ENCODE measurements at places on chromosomes 4 and X.
A peak's percentile ranks its signal among the peaks of the same experiment; 100 is the strongest.

DNA sequence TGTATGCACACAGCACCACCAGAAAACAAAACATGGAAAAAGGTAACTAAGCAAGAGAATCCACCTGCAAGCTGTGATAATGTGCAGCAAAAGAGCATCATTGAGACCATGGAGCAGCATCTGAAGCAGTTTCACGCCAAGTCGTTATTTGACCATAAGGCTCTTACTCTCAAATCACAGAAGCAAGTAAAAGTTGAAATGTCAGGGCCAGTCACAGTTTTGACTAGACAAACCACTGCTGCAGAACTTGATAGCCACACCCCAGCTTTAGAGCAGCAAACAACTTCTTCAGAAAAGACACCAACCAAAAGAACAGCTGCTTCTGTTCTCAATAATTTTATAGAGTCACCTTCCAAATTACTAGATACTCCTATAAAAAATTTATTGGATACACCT is 90.2 kb downstream of the TET2 start:
- DNase-seq = no peak

DNA sequence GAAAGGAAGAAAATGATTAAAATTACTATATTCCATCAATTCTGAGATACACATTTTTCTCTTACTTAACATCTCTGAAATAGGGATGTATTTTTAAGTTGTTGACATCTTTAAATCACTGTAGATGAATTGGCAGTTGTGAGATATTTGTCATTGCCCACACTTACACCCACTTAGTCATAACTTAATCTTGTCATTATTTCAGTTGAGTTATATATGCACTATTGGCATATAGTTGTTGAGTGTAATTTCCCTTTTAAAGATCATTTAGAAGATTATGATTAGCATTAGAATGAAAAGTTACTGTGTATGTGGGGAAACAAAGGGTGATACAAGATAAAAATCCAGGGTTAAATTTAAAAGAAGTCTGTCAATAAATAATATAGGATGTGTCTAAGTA is 2.2 kb downstream of the AIMP1 start:
- DNase-seq = no peak

DNA sequence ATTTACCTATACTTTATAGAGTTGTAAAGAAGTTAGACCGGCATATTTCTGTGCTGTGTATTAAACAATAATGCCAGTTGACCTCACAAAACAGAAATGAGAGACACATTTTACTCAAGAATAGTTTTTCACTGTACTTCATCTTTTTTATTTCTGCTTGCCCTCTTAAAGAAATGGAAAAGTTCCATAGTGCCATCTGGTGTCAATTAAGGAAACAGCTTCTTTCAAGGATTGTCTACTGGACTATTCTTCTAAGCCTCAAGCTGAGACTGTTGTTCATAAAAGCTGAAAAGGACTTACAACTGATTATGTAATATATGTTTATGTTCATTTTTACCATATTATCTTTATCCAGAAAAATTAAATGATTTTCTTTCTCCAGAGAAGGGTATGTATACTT is 1523.7 kb downstream of the ARAP2 start:
- DNase-seq = no peak

GRCh38 chr4:82223715-82224114 is 150.1 kb downstream of the HNRNPD start:
- DNase-seq = no peak

DNA sequence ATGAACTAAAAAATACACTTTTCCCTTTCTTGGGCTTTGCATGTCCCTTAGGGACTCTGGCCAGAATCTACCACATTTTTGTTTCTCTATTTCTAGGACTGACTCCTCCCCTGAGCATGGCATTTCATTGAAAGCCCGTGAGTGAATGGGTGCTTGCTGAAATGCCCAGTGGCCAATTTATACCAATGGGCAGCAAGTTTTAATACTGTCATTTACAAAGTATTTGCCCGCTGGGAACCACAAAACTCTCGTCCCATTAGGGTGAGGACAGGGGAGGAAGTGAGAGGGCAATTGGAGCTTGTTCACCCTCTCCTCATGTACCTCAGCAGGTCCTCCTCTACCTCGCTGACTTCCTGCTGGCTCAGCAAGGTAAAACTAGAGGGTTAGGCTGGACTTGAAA is 1.1 kb downstream of the SRPX2 start:
- no peak for DNase-seq

DNA sequence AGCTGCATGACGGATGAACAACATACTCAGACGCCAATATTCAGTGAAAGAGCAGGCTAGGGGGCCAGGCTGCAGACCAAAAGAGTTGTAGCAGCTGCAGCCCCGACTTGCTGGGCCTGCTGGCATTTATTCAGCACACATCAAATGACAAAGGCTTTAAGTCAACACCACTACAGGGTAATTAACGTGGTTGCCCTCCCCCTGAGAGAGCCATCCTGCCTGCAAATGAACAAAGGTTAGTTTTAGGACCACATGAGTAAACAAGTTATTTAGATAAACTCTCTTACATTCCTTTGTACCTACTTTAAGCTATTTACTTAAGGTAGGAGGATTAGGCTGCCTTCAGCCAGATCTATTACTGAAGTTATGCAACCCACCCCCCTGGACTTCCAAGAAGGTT is 1329.1 kb downstream of the PCDH18 start:
- DNase-seq = no peak

- DNase-seq = no peak
Measured at GRCh38 chr4:135072553-135072952, 871.0 kb upstream of the PABPC4L start.

DNA sequence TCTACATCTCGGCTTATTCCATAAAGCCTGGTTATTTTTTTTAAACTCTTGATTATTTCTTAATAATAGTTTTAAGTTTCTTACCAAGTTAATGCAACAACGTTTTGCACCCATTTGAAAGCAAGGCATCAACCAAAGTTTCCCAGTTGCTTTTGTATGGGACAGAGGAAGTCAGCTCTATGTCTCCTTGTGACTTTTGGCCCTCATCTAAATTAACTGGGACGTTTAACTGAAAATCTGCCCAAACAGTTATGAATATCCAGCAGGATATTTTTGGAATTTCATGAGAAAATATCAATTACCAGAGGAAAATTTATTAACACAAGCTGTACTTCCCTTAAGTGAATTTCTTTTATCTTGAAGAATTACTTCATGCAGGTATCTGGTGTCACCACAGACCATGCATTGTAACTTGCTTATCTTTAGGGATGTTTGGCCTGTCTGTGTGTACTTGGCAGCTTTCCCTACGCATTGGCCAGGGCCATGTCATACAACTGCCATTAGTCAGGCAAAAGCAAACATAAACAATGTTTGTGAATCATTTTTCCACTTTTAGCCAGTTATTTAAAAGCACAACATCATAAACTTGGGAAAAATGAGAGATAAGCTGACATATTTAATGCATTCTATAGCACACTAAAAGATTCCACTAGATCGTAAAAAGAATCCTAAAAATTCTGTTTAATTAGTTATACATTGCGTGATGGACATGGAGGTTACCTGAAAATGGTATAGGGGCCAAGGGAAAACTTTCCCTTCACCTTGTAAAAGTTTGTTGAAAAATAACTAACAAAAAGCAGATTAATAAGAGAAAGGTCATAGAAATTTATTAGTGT is 101.4 kb upstream of the PDE5A start:
- DNase-seq = no peak

DNA sequence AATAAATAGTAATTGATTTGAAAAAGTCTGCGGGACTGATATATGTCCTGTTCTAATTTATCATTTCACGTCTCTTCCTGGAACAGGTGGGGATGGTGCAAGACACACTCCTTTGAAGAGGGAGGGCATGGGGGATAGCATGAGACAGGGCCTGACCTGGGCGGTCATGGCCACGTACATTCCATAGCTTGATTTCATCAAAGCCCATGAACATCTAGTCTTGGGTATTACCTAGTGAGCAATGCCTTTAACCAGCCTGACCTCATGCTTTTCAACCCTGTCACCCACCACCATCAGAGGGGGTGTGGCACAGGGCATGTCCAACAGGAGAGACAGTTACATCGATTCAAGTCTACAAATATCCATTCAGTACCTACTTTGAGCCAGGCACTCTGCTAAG is 52.3 kb upstream of the HOPX start:
- no peak for DNase-seq

DNA sequence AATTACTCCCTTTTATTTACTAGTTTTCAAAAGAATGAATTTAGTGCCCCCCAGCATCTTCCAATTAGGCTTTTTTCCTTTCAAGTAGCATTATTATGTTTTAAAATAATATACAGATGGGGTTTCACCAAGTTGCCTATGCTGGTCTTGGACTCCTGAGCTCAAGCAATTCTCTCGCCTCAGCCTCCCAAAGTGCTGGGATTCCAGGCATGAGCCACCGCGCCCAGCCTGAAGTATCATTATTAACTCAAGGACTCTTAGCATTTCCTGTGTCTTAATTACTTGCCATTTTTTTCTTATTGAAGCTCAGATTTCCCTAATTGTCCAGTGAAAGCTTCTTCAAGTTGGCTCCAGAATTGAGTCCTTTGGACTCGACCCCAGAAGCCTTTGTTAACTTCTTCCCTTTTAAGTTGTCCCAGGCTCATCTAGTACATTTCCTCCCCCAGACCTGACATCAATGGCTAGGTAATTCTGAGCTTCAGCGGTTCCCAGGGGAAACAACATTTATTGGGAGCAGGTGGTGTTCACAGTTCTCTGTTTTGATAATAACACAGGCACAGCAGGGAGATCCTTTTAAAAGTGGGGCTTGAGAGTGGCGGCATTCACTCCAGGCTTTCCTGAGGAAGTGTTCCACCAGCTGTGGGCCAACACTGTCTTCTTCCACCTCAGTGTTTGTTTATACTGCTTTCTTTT is 10.0 kb downstream of the SAT1 start:
- no peak for DNase-seq

DNA sequence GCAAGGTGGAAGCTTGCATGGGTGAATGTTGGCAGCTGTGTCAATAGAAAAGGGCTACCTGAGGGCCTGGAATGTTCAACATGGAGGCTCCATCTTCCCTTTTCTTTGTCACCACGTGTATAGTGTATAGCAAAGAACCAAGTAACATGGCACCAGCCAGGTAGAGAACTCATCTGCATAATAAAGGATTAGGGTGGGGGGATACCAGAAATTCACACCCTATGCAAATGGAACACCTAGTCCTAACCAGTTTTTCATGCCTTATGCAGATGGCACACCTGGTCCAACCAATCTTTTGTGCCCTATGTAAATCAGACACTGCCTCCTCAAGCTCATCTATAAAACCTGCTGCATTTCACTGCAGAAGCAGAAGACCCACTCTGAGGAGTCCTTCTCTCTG is 169.6 kb upstream of the GLRA2 start:
- no peak for DNase-seq

- DNase-seq = no peak
Measured at GRCh38 chr4:174105202-174105601, 178.3 kb downstream of the FBXO8 start.

DNA sequence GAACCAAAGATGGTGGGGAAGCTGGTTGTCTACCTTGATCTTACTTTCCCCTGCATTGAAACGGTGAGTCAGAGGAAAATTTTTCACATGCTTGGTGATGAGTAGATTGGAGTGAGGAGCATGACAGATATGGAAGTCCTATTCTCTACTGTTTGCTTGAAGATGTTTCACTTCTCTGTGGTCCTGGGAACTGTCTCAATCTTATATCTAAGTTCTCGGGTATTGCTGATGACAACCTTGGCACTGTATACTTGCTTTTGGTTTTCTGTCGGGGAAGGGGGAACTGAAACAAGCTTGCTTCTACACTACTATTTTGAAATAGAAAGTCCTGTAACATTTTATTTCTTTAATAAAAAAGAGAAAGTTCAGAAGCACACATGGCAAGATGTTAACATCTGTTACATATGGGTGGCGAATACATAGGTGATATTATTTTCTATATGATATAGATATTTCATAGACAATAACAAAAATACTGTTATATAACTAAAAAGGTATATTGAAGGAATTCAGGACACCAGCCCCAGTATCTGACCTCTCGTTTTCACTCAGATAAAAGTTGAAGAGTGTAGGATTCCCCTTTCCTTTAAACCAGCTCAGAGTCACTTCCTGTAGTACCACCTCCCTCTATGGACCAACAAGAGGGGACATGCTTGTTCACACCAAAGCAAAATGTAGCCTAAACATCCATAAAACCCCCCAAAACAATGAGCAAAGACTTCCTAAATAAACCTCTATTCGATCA is 88.8 kb downstream of the FMR1NB start:
- no peak for DNase-seq

- no peak for DNase-seq
Measured at GRCh38 chrX:107701493-107702121, 73.3 kb downstream of the PRPS1 start.

GRCh38 chrX:153926858-153927671 is 1.0 kb upstream of the ARHGAP4 start:
- peak; percentile 55 for DNase-seq

DNA sequence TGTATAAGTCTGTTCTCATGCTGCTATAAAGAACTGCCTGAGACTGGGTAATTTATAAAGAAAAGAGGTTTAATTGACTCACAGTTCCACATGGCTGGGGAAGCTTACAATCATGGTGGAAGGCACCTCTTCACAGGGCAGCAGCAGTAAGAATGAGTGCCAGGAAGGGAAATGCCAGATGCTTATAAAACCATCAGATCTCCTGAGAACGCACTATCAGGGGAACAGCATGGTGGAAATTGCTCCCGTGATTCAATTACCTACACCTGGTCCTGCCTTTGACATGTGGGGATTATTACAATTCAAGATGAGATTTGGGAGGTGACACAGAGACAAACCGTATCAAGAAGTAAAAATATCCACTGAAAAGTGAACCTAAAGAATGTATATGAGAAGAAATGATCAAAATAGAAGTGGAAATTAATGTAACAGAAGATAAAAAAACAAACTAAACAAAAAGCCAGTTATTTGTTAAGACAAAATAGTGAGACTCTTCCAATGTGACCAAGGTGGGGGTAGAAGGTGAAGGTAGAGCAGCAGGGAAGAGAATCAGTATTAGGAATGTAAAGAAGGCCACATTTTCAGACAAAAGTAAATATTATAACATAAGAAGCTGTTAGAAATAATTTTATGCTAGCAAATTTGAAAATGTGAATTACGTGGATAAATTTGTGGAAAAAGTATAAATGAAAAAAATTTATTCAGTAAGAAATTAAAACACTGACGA is 372.9 kb downstream of the NKX6-1 start:
- no peak for DNase-seq

GRCh38 chr4:147312376-147313046 is 168.4 kb upstream of the EDNRA start:
- no peak for DNase-seq

- no peak for DNase-seq
Measured at GRCh38 chr4:56425518-56425917, 9.9 kb downstream of the PPAT start.

- DNase-seq = no peak
Measured at GRCh38 chrX:8034058-8034457, 106.8 kb upstream of the PNPLA4 start.

DNA sequence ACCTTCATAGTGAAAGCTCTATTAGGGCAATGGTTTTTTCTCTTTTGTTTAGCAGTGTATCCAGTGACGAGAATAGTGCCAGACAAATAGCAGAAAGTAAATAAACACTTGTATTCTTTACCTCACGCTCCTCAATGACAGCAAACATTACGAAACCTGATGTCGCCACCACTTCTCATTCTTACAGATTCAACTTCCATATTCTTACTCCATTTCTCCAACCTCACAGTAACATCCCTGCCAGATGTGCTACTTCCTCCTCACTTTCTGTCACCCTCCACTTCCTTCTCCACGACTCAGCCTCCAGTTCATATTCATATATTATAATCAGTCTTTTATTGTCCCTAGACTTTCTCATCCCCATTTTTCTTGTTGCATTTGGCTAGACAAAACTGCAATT is 1956.2 kb upstream of the AGA start:
- no peak for DNase-seq

GRCh38 chrX:65874765-65875164 is 165.1 kb downstream of the VSIG4 start:
- no peak for DNase-seq
